ENCODE measurements at places on chromosomes 11 and 22.

DNA sequence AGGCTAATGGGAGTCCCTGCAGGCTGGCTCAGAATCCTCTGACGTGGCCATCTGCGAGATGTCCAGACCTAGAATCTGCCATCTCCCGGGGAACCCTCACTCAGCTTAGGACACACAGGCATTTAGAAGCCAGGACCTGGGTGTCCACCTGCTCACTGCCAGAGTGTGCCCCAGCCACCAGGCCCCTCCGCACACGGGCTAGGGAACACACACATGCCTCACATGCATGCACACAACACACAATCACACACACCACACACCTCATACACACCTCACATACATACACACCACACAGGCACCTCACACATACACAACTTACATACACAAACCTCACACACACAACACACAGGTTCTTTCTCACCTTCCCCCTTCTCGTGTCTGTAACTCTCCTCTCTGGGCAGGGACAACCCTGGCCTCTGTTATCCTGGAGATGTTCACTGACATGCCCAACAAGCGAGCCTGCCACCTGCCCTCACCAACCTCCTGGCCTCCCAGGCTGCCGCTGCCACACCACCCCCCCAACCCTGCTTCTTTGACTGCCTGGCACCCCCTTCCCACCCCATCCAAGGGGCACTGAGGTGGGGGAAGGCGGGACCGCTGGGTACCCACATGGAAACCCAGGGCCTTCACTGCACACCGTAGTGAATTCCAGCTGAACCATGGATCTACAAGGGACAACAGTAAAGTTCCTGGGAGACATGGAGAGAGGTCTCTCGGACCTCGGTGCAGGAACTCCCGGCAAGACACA is 38.1 kb downstream of the GNB1L start:
- DNase-seq, result no peak

GRCh38 chr11:10294290-10294953 is 403 bp upstream of the SBF2 start:
- peak; percentile 82 for DNase-seq

DNA sequence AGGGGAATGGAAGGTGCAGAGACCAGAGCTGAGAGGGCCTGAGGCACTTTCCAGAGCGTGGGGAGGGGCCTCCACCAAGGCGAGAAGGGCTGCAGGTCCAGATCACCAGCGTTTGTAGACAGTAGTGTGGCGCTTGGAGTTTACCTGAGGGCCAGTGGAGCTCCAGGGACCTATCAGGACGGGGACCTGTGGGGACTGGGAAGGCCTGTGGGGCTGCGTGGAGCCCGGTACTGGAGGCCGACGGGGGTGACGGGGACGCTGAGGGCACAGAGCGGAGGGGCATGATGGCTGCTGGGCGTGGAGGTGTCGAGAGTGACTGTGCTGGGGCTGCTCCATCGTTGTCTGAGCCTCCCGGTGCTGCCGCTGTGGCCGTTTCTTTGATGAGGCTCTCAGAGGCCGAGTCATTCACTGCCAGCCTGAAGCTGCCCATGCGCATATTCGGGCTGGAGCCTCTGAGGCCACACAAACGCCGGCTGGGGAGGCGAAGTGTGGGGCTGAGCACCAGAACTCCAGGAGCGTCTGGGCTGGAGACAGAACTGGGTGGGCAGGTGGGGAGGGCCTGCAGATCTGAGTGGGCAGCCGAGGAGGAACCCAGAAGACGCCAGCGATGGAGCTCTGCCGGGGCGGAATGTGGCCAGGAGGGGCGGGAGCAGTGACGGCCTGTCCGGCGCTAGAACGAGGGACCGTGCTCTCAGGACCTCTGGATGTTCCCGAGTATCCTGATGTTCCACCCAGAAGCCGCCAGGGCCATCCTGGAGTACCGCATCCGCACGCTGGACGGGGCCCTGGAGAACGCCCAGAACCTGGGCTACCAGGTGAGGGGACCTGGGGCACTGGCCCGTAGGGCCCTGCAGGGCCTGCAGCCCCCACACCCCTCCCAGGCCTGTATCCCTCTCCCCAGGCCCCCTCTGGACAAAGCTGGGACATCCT is 2.6 kb downstream of the PGGHG start:
- no peak for DNase-seq

DNA sequence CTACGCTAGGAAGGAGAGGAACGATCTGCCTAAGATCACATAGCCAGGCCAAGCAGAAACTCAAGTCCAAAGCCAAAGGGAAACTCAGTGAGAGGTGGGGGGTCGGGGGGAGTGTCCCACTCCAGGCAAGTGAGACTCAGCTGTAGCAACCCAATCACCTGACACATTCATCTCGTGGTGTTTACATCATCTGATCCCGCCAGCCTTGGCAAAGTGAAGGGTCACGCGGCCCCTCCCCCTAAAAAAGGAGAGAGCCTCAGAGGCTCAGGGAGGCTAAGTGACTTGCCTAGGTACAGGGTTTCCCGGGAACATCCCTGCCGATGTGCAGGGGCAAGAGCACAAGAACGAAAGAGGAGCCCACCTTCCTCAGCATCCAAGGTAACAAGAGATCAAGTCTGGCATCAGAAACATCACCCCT is 21.5 kb downstream of the MYH9 start:
- DNase-seq, result peak; percentile 45

- peak; percentile 86 for DNase-seq
Measured at GRCh38 chr11:73866586-73866996, 10.1 kb downstream of the COA4 start.

- DNase-seq, result no peak
Measured at GRCh38 chr11:9133956-9134355, 42.6 kb upstream of the SCUBE2 start.

DNA sequence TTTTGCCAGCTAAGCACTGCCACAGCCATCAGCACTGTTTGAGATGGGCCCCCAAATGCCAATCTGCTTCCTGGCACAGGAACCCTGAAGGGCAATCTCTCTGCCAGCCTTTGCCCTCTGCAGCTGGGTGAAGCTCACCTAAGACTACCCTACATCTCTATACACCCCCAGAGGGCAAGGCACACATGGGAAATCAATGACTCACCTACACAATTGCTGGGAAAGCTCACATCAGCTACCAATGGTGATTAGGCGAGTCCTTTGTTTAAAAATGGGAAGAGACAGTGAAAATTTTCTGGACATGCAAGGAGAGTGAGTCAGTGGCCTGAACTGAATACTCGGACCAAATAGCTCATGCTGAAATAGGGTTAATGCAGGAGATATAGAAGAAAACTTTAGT is 12.6 kb upstream of the PRDM11 start:
- no peak for DNase-seq

DNA sequence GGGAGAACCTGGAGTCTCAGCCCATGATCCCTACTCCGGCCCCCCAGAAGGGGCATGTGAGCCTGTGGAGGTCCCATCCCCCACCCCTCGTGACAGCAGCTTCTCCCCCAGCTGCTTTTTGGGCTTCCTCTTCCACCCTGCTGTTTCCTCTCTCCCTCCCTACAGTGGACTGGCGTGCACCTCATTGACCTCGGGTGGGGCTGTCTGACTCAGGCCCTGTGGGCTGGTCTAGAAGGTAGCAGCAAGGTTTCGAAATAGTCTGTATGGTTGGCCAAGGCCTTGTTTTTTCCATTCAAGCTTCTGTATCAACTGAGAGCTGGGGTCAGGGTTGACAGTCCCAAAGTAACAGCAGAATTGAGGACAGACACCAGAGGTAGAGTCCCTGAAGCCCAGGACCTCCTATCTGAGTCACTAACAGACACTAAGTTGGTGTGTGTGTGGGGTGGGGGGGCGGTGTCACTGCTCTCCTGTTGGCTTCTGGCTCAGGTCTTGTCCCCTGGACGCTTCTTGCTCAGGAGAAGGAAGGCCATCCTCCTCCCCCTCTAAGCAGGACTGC is 7.7 kb downstream of the SLC37A2 start:
- DNase-seq, result peak; percentile 28

- DNase-seq, result no peak
Measured at GRCh38 chr22:46795140-46795539, 32.7 kb downstream of the TBC1D22A start.

GRCh38 chr11:73149105-73149504 is 7.0 kb upstream of the FCHSD2 start:
- no peak for DNase-seq
